ENCODE measurements at places on chromosomes 12 and 14.

DNA sequence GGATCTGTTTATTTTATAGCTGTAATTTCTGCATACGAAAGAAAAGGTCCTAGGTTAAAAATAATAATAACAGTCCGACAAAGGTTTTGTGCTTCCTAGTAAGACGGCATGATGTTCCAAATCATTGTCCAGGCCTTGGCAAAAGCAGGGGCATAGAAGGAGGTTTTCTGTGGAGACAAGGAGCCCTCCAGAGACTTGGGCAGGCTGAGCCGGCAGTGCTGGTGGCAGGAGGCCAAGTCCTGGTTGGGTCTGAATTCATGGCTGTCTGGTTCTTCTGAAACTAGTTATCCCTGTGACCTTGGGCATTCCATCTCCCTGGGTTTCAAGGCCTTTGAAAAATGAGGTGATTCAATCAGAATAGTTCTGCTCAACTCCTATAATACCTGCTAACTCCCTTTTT is 44.0 kb downstream of the KCNK13 start:
- DNase-seq: no peak

GRCh38 chr12:123936956-123937706 is 35.5 kb downstream of the CCDC92 start:
- DNase-seq: no peak

- DNase-seq: no peak
Measured at GRCh38 chr12:28602786-28603185, 412.5 kb downstream of the CCDC91 start.

DNA sequence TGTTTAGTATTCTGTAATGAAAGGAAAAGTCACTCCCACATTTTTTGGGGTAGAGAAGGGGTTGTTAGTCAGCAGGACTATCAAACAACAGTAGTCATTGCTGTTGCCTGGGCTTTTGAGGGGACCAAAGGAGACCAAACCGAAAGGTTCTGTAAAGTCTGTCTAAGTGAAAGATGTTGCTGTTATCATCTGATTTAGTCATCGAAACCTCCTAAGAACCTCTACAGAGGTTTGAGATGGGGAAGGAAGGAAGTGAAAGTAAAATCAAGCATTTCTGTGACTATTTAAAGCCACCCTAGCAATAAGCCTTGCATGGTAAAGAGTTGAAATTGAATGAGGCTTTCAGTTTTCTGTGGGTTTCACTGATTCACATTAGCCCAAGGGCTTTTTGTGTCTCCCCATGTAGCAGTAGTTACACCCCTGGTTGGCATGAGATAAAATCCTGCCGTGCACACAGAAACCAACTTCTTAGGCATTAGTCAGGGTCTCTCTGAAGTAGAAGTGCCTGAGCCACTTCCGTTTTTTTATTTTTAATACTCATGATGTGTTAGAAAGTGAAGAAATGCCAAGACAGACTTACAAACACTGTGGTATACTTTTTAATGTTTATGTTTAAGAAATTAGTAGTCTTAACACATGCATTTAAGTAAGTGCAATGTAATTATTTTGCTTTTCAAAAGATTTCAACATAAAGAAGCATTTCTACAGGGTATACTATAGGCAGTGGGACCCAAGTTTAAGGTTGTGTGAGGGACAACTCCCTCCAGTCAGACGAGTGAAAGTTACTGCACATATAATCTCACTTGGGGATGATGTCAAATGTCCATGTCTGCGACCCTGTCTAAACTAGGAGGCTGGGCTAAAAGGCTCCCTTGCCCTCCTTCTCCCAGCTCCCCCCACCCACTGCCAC is 50.4 kb downstream of the DYRK2 start:
- peak; percentile 15 for DNase-seq

GRCh38 chr12:109163167-109163566 is 46.8 kb downstream of the ACACB start:
- DNase-seq: no peak

DNA sequence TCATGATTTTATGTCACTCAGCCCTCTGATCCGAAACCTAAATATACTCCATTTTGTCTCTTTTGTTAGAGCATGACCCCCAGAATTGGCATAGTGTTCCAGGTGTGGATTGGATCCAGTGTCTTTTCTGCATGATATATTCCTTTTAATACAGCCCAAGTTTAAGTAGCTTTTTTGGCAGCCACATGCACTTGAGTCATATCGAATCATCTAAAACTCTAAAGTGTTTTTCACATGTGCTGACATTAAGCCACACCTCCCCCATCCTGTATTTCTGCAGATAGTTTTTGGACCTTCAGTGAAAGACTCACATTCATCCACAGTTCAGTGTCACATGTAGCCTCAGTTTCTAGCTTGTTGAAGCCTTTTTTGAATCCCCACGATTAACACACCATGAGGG is 30.6 kb downstream of the BORCS5 start:
- DNase-seq: no peak

- DNase-seq: no peak
Measured at GRCh38 chr12:74551291-74551690, 13.7 kb downstream of the ATXN7L3B start.

GRCh38 chr12:66359300-66359699 is 57.0 kb downstream of the HELB start:
- DNase-seq: no peak
